ENCODE measurements at places on chromosomes 3 and 15.

- DNase-seq: no peak
Observed at GRCh38 chr3:10494180-10494579, 11.2 kb downstream of the ATP2B2 start.

GRCh38 chr3:82938821-82939328 lies 1177.4 kb upstream of the GBE1 start:
- no peak for DNase-seq

- DNase-seq: no peak
Observed at GRCh38 chr3:155101398-155101797, 21.3 kb downstream of the MME start.

GRCh38 chr3:160653512-160653911 lies 23.4 kb upstream of the ARL14 start:
- DNase-seq: no peak

DNA sequence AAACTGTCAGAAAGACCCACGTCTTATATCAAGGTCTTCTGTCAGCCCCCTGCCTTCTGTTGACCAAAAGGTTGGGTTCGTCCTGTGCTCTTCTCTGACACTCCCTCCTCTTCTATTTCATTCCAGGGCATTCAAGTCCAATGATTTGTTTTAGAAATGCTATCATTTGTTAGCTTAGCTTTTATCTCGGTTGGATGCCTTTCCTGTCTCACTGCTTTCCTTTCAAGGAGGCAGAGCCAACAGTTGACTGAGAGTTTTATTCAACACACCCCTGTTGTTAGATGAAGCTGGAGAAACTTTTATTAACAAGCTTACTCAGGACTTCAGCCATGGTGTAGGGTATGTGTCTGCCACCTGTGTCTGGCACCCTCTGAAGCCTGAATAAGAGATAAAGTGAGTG lies 112.0 kb upstream of the SLC7A14 start:
- no peak for DNase-seq

- no peak for DNase-seq
Observed at GRCh38 chr3:85662462-85662861, 703.7 kb downstream of the CADM2 start.

GRCh38 chr3:143654906-143655305 lies 193.4 kb downstream of the SLC9A9 start:
- DNase-seq: no peak

DNA sequence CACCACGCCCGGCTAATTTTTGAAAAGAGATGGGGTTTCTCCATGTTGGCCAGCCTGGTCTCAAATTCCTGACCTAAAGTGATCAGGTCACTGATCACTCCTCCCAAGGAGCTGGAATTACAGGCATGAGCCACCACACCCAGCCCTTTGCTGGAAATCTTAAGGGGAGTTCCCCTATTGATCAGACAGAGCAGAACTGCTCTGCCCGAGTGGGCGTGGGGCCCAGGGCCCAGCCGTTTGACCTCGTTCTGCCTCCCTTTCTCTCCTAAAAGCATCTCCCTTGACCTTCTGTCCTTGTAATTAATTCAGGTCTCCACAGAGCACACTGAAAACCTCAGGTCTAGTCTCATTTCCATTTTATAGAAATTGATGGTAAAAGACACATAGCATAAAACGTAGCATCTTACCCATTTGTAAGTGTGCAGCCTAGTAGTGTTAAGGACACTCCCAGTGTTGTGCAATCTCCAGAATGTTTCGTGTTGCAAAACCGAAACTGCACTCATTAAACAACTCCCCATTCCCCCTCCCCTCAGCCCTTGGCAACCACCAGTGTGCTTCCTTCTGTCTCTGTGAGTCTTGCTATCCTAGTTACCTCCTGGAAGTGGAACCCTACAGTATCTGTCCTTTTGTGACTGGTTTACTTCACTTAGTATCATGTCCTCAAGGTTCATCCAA lies 89.3 kb downstream of the SLCO3A1 start:
- DNase-seq: no peak

- DNase-seq: no peak
Observed at GRCh38 chr15:27094235-27094634, 123.3 kb downstream of the GABRG3 start.

Measured in mesothelial cell of epicardium (in vitro differentiated cells).